CD14-positive monocyte (primary cell): ENCODE measurements at places on chromosomes 7 and 10.

GRCh38 chr7:27192546-27193334 is 7.2 kb downstream of the HOXA13 start:
- peak; percentile 73 for DNase-seq

- no peak for DNase-seq
Measured at GRCh38 chr7:138246428-138246827, 170.2 kb downstream of the AKR1D1 start.

DNA sequence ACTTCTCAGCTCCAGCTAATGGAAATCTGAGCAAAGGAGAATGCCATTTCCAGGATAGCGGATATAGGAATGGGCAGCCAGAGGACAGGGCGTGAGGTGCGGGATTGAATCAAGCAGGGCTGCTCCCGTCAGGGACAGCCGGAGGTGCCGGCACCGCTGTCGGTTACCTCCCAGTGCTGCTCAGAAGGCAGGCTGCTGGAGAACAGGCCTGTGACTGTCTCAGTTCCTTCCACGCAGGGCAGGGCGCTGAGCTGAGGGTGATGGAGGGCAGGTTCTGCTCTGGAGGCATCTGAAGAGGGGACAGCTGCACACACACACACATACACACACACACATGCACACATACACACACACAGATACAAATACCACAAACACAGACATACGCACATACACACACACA is 111.1 kb downstream of the DOCK1 start:
- DNase-seq, result no peak

DNA sequence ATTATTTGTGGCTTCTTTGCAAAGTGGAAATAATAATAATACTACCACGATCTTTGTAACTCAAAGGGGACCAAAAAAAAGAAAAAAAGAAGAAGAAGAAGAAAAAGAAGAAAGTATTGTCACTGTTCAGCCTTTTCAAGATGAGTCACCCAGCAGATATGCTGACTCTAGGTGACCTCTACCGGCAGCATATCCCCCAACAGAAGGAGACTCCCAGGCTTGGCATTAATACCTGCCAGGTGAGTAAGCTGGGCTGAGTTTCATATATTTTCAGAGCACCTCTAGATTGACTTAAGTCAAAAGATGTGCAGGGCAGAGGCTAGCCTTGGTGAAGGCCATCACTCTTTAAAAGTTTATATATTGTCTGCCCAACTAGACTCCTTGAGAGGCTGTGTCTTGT is 30.4 kb upstream of the GPR26 start:
- no peak for DNase-seq

- no peak for DNase-seq
Measured at GRCh38 chr7:80132594-80132993, 2.0 kb upstream of the GNAI1 start.

DNA sequence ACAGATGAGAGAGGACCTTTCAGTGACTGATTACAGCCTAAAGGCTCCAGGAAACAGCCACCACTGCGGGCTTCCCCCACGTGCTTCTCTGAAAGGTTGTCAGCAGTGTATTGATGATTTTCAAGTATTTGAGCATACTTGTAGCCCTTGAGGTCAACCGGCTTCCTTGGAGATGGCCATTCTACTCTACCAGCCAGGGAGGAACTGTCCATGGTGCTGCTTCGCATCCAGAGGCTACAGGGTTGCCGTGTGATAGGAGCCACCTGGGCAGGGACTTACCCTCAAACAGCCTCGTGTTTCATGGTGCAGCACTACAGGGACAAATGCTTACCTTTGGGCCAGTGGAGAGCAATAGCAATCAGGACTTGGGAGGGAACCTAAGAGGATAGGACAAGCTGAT is 179.5 kb downstream of the DPP6 start:
- no peak for DNase-seq

GRCh38 chr7:71408271-71408670 is 276.3 kb downstream of the GALNT17 start:
- no peak for DNase-seq

- no peak for DNase-seq
Measured at GRCh38 chr10:60182691-60183090, 207.0 kb downstream of the ANK3 start.
